ENCODE measurements at places on chromosomes 5 and 9.

GRCh38 chr5:132473019-132473531, 17.5 kb downstream of the IRF1 start:
- peak; percentile 67 for DNase-seq

DNA sequence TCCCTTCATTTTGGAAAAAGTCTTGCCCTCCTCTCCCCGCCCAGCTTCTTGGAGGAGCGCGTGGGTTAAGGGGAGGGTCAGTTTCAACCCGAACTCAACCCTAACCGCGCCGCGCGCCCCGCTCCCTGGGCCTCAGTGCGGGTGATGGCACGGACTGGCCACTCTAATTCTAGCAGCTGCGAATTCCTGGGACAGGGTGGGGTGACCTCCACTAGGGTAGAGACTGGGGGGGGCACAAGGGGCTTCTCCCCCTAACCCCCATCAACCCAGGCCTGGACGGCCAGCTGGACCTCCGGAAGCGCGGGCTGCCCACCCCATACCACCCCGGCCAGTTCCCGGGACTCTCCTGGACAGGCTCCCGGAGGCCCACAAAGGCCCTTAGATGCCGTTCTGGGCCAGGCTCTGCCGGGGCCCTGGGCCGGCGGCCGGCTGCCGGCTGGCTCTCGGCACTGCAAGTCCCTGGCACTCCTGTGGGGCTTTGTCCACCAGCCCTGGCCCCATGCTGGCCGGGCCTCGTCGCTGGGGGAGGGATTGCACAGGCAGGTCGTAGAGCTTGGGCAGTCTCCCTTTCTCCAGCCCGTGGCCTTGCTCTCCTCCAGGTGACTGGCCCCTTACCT, 7.2 kb upstream of the PSD2 start:
- DNase-seq = no peak

GRCh38 chr9:134892221-134892620, 11.6 kb downstream of the FCN2 start:
- no peak for DNase-seq

GRCh38 chr5:131541762-131542161, 93.3 kb downstream of the RAPGEF6 start:
- DNase-seq = no peak

- DNase-seq = peak; percentile 12
These were observed 826 bp downstream of the PAIP1 start for GRCh38 chr5:43555895-43556606.

DNA sequence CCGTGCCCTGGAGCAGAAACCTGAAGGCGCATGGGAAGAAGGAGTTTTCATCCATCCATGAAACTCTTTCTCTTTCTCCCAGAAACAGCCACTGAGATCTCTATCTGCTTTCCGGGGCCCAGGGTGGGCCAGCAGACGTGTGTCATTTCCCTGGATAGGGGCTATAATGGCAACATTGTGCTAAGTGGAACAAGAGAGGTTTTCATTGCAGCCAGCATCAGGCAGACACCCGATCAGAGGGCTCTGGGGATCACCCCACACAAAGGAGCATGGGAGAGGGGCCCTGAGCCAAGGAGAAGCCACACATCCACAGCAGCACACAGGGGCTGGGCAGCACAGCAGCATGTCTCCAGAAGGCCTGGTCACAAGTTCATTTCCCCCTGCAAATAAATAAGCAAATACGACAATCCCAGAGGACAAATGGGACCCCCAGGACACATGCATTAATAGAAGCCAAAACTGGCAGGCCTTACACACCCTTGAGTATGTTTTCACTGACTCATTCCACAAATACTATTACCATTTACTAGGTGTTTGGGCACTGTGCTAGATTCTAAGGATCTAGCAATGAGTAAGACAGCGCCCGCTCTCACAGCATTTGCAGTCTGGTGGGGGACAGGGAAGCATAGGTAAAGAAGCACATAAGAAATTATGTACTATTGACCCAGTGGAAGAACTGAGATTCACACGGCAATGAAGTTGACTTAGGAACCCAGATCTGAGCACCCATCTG, 4.3 kb upstream of the AFAP1L1 start:
- no peak for DNase-seq

GRCh38 chr9:123761905-123762605, 167.9 kb downstream of the DENND1A start:
- no peak for DNase-seq

- no peak for DNase-seq
These were observed 536 bp upstream of the STX17 start for GRCh38 chr9:99905833-99906402.

DNA sequence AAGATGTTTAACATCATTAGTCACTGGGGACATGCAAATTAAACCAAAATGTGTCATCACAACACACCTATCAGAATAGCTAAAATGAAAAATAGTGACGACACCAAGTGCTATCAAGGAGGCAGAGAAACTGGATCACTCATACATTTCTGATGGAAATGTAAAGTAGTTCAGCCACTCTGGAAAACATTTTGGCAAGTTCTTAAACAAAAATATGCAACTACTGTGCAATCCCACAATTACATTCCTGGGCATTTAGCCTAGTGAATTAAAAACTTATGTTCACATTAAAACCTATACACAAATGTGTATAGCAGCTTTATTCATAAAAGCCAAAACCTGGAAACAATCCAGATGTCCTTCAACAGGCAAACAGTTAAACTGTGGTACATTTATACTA, 53.1 kb downstream of the SVEP1 start:
- no peak for DNase-seq

DNA sequence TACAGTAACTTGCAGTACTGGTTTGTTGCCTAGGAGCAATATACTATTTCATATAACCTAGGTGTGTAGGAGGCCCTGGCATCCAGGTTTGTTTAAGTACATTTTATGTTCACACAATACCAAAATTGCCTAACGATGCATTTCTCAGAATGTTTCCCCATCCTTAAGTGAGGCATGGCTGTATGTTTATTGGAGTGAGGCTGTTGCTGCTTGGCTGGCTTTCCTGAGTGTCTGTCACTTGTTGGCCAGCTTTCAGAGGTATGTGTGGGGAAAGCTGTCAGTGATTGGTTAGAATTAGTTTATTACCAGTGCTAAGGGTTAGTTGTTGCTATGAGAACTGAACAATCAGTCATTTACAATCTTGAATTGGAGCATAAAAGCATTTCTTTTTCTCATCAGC, 154.1 kb upstream of the CDH12 start:
- DNase-seq = no peak

DNA sequence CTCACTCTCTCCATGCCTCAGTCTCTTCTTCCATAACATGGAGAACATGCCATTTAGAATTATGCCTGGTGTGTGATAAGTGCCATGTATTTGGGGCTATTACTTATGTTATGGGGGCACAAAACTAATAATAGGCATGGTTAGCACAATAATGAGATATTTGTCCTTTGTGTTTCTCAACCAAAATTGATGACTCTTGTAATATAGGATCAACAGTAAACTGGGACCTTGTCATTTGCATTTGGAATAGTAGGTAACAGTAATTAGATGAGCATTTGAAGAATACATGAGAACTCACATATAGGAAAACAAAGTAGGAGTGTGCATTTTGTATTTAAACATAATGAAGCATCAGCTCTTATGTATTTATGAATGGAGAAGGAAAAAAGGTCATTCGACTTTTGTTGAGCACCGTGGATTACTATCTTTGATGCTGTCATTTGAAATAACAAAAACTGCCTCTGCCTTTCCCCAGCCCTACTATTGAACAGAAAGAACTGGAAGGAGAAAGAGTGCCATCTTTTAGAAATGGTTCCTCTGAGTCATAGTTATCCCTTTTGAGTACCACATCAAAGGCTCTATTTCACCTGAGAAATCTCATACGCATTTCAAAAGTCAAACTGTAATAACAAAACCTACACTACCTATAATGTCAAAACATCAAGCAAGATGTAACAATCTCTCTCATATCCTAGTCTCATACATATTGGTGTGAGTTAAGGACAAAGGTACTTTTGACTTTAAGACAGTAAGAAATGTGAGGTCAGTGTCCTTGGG, 655.2 kb downstream of the PDE4D start:
- no peak for DNase-seq

DNA sequence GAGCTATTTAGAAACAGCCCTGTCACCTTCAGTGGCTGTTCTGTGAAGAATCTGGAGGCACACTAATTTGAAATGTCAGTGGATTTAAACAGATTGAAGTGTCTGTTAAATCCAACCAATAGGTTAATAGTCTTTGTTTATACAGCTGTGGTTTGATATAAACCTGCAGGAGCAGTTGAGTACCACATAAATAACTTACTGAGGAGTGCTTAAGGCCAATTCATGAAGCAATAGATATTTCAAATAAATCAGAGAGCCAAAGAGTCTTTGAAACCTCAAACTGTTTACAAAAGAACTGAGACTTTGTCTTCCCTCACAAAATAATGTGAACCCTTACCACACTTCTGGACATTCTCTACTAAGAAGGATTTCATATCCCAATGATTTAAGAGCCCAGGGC, 111.9 kb downstream of the FEM1C start:
- DNase-seq = no peak

GRCh38 chr9:73548201-73548600, 396.5 kb downstream of the ANXA1 start:
- DNase-seq = no peak

- no peak for DNase-seq
These were observed 87.2 kb downstream of the CSNK1G3 start for GRCh38 chr5:123599171-123599570.

- no peak for DNase-seq
These were observed 8.9 kb downstream of the B4GALT1 start for GRCh38 chr9:33157960-33158842.

- DNase-seq = no peak
These were observed 94.2 kb downstream of the CRB2 start for GRCh38 chr9:123450098-123450770.

GRCh38 chr9:87529671-87530070, 32.0 kb downstream of the DAPK1 start:
- DNase-seq = no peak

GRCh38 chr9:114856942-114857315, 51.1 kb upstream of the TNFSF15 start:
- no peak for DNase-seq

- DNase-seq = no peak
These were observed 33.8 kb downstream of the TSTD2 start for GRCh38 chr9:97599314-97599846.

DNA sequence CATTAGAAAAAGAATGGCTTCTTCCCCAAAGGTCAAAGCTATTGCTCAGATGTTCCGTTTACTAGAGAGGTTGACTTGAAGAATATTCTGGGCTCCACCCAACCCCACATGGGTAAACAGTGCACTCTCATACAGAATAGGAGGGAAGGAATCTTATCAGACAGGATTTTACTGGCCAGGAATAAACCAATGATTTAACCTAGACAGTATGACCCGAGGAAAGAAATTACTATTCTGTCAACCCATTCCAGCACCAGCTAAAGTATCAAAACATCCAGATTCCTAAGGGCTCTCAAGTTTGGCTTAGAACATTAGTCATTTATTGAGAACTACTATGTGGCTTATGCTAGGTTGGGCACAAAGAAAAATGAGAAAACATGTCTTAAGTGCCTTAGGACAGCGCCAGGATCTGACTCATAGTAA, 493.6 kb upstream of the KLF4 start:
- no peak for DNase-seq

DNA sequence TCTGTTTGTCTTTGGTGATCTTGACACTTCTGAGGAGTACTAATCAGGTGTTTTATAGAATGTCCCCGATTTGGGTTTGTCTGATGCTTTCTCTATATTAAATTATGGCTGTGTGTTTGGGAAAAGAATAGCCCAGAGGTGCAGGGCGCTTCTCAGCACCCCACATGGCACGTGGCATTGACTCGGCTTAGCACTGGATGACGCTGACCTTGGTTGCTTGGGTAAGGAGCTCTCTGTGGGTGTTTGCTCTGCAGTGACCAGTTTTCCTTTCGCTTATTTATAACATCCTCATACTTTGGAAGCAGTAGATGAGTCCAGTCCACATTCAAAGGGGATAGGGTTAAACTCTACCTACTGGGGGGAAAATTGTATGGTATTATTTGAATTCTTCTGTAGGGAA, 12.5 kb upstream of the FAM120AOS start:
- DNase-seq = no peak

GRCh38 chr5:103435136-103435889, 127.3 kb downstream of the NUDT12 start:
- DNase-seq = no peak

GRCh38 chr9:36437790-36438189, 37.7 kb upstream of the RNF38 start:
- DNase-seq = no peak

GRCh38 chr5:457195-457961, 14.4 kb downstream of the EXOC3 start:
- DNase-seq = no peak

DNA sequence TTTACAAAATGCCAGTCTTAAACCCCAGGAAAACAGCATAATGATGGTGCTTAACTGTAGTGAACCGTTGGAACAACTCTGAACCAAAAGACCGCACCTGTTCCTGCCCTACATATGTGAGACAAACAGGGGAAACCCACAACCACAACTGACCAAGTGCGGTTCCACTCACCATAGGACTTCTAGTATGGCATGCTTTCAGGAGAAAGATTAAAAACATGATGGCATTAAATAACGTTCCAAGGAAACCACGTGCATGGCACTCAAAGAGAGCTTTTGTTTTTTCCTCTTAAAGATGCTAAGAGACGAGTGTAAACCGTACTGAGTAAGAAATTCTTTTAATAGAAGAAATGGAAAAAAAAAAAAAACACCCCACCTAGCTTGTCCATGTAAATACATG, 119.8 kb downstream of the SSBP2 start:
- DNase-seq = peak; percentile 30

DNA sequence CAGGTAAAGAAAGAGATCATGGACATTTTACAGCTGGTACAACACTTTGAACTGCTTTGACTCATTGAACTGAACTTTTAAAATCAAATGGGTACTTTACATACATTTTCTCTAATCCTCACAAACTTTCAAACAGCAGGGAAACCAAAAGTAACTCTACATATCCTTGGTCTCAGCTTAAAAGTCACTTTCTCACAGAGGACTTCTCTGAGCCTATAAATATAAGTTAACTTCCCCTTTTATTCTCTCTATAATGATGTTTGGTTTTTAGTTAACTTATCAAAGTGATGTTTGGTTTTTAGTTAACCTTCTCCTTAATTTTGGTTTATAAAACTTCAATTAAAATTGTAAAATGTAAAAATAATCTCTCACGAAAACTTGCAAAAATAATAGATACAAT, 209.8 kb downstream of the MCTP1 start:
- DNase-seq = no peak

GRCh38 chr9:123454361-123454760, 98.4 kb downstream of the CRB2 start:
- no peak for DNase-seq

GRCh38 chr9:21788752-21789151, 13.7 kb upstream of the MTAP start:
- no peak for DNase-seq

DNA sequence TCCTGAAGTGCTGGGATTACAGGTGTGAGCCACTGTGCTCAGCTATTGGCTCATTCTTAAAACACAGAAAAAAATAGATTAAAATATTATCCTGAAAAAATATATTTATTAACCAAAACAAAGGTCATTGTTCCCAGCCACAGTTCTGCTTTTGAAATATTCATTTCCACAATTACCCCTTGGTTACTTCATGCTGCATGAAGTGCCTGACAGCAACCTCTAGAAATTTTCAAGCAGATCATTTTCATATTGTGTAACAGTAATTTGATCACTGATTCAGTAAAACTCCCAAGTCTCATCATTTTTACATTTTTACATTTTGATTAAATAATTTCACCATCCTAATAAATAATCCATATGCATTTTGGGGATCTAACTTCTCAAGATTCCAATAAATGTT, 18.8 kb upstream of the GNAQ start:
- DNase-seq = no peak

- no peak for DNase-seq
These were observed 7.5 kb downstream of the FRRS1L start for GRCh38 chr9:109159583-109159982.

All from stimulated activated CD8-positive, alpha-beta memory T cell treated with anti-CD3 and anti-CD28 coated beads, Interleukin-15, amount 100 ng/mL, for 48 hours (primary cell).